ENCODE measurements at places on chromosomes 2 and 18. TPM values are rescaled to one million over a fixed set of nuclear protein-coding genes. Genes with fewer than 3 reads are reported as not detected.
A peak's percentile ranks its signal among the peaks of the same experiment; 100 is the strongest.

DNA sequence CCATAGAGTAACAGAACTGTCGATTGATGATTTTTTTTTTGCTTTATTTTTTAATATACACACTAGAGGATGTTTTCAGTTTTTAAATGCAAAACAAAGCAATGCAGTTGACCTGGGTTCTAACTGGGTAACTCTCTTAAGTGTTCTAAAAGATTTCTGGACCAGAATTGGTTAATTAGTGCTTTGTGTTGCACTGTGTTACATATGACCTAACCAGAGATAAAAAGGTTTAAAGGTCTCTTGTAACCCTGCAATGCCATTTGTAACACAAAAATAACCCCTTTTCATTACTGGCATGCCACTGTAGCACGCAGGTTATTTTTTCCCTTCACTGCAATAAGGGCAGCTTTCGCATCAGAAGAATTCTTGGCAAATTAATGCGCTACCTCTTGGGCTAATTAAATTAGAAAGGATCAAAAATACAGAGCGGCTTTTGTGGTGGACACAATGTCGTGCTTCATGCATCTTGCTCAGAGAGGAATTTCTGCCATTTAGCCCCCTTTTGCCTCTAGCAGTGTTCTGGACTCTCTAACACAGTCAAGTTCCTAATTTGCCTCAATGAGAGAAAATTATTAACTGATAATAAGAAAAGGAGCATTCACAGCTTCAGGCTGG is 250.8 kb upstream of the ZEB2 start:
- H3K4me3 ChIP-seq: no peak overlapping the region
- H3K4me1 ChIP-seq: no peaks in the 10 kb centered on the region
- H3K27ac ChIP-seq: no peak overlapping the region
- H3K36me3 ChIP-seq: no peaks in the 10 kb centered on the region
- DNase-seq: no peak
- H3K27me3 ChIP-seq: no peaks in the 10 kb centered on the region

DNA sequence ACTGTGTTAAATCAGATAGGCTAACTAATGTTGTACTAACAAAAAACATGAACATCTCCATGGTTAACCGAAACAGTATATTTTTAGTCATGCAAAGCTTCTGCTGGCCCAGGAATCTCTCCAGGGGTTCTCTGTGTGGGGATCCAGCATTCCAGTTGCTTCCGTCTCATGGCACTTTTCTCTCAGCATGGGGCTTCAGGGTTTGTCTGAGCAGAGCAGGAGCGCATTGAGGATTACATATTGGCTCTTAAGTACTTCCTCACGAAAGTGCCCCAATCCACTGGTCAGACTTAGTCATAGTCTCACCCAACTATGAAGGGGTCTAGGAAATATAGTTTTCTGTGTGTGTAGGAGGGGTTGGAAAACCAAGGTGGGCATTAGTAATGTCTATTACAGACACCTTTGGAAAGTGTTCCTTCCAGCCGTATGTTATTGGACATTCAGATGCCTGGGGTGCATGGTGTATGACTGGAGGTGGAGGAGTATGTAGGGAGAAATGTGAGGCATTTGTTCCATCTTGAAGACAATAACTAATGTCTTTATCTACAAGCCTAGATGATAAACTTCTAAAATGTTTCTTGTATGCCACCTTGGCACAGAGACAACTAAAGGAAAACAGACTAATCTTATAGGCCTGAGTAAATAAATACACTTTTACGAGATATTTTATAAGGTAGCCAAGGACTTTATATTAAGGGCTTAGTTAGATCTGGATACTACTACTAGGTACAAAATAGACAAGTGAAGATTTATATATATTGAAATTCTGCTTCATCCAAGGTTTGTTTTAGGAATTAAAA is 123.8 kb upstream of the ZEB2 start:
- H3K36me3 ChIP-seq: no peaks in the 10 kb centered on the region
- no peak overlapping the region for H3K27ac ChIP-seq
- H3K4me1 ChIP-seq: no peaks in the 10 kb centered on the region
- DNase-seq: no peak
- no peak overlapping the region for H3K4me3 ChIP-seq

DNA sequence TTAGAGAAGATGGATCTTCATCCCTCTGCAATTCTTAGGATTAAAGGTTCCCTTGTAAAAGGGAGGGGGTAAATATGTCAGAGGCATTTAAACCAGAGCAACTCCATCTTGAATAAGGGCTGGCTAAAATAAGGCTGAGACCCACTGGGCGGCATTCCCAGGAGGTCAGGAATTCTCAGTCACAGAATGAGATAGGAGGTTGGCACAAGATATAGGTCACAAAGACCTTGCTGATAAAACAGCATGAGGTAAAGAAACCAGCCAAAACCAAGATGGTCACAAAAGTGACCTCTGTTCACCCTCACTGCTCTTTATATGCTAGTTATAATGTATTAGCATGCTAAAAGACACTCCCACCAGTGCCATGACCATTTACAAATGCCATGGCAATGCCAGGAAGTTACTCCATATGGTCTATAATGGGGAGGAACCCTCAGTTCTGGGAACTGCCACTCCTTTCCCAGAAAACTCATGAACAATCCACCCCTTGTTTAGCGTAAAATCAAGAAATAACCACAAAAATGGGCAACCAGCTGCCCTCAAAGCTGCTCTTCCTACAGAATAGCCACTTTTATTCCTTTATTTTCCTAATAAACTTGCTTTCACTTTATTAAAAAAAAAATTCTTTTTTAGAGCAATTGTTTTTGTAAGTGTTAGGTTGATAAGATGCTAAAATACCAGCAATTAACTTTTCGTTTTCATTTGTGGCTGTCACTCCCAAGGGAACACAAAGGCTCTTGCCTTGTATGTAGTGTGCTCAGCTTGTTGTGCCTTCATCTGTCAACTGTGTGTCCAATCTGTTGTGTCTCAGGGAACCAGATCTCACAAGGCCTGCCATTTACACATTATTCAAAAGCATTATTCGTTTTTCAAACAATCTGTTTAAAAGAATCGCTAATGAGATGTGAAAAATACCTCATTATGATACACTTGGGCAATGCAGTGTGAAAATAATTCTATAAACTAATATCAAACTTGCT is 205.2 kb upstream of the RGPD4 start:
- no peaks in the 10 kb centered on the region for H3K27me3 ChIP-seq
- H3K27ac ChIP-seq: no peak overlapping the region
- DNase-seq: no peak
- no peaks in the 10 kb centered on the region for H3K4me1 ChIP-seq
- no peaks in the 10 kb centered on the region for H3K36me3 ChIP-seq
- no peak overlapping the region for H3K4me3 ChIP-seq

- no peak overlapping the region for H3K4me3 ChIP-seq
- DNase-seq: no peak
- H3K27ac ChIP-seq: no peak overlapping the region
- H3K4me1 ChIP-seq: no peaks in the 10 kb centered on the region
- peaks cover 20% of the 10 kb centered on the region for H3K27me3 ChIP-seq
- H3K36me3 ChIP-seq: no peaks in the 10 kb centered on the region
Observed at GRCh38 chr18:65751155-65752085, 608 bp downstream of the CDH7 start.

- H3K27me3 ChIP-seq: peaks cover 31% of the 10 kb centered on the region
- no peak overlapping the region for H3K4me3 ChIP-seq
- H3K4me1 ChIP-seq: peaks cover 2% of the 10 kb centered on the region
- H3K36me3 ChIP-seq: no peaks in the 10 kb centered on the region
Observed at GRCh38 chr2:239846789-239847676, 178.1 kb downstream of the NDUFA10 start.

DNA sequence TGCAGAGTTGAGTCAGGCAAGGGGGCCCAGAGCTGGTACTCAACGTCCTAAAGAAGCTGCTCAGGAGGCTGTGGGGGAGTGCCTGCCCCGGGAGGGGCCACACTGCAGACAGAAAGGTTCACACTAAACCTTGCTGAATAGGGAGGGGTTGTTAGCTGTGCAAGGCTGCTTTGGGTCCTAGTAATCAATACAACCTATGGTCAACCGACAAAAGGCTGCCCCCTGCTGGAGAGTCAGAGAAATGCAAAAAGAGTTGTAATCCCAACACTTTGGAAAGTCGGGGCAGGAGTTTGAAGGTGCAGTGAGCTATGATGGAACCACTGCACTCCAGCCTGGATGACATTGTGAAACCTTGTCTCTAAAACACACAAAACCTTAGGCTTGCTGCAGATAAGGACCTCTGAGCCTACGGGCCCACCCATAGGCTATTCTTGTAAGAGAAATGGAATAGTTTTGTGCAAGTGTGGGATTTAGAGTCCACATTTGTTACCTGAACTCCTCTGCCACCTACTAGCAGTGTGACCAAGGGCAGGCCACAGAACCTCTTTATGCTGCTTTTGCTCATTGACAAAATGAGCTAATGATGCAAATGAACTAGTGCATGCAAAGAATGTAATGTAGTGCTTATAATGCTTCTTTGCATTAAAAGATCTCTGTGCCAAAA is 81.5 kb downstream of the PRPF40A start:
- peak; percentile 62 for DNase-seq
- H3K4me1 ChIP-seq: no peaks in the 10 kb centered on the region
- no peaks in the 10 kb centered on the region for H3K27me3 ChIP-seq
- no peaks in the 10 kb centered on the region for H3K36me3 ChIP-seq
- no peak overlapping the region for H3K4me3 ChIP-seq

GRCh38 chr18:33673689-33674088 is 95.7 kb downstream of the ASXL3 start:
- no peaks in the 10 kb centered on the region for H3K27me3 ChIP-seq
- H3K4me1 ChIP-seq: no peaks in the 10 kb centered on the region
- H3K27ac ChIP-seq: no peak overlapping the region
- H3K4me3 ChIP-seq: no peak overlapping the region
- no peak for DNase-seq

GRCh38 chr2:63680455-63680854 is 91.7 kb downstream of the MDH1 start:
- H3K4me3 ChIP-seq: no peak overlapping the region
- H3K36me3 ChIP-seq: no peaks in the 10 kb centered on the region
- no peak for DNase-seq

DNA sequence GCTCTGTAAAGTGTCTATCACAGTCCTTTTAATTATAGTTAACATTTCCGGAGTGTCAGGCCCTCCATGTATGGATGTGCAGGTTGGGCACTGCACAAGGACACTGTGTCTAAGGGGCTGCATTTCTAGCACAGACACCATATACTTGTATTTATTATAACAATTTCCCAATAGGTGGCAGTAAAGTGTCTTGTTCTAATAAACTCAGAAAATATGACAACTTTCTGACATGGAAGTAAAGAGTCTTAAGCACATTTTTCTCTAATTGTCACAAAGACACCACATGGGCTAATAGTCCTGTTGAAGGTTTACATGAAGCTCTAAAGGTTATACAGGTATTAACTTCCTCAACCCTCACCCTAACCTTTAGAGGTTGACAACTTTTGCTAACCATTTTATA is 156.6 kb downstream of the DYSF start:
- peaks cover 2% of the 10 kb centered on the region for H3K4me1 ChIP-seq
- no peak overlapping the region for H3K27ac ChIP-seq
- peaks cover 6% of the 10 kb centered on the region for H3K27me3 ChIP-seq
- H3K36me3 ChIP-seq: no peaks in the 10 kb centered on the region
- H3K4me3 ChIP-seq: no peak overlapping the region

DNA sequence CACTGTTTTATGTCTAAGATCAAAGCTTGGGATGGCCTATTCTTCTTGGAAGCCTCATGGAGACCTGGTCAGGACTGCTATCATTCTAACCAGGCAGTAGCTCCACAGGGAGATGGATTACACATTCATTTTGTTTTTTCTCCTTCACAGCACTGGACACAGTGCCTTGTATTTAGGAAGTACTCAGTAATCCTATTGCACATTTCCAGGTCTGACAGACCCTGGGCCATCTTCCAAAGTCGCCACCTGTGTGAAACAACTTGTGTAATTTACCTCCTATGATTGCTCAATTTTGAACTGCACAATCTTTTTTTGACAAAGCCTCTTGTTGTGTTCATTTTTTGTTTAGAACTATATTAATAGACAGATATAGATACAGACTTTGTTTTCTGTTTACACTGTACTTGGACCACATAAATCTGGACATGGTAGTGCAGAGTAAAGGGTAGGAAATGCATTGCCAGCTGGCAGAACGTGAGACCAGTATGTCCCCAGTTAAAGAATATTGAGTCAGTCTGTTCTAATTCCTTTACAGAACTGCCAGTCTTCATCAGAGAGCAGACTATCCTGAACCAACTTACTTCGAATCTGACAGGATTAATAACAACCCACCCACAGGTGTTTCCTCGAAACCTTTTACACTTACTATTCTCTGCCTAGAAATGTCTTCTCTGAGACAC is 277.8 kb upstream of the CYRIA start:
- peaks cover 2% of the 10 kb centered on the region for H3K4me1 ChIP-seq
- no peaks in the 10 kb centered on the region for H3K36me3 ChIP-seq
- DNase-seq: no peak
- no peaks in the 10 kb centered on the region for H3K27me3 ChIP-seq
- no peak overlapping the region for H3K27ac ChIP-seq

GRCh38 chr2:88654714-88655113 is 27.4 kb upstream of the EIF2AK3 start:
- H3K27ac ChIP-seq: no peak overlapping the region
- peaks cover 4% of the 10 kb centered on the region for H3K4me1 ChIP-seq
- DNase-seq: no peak
- peaks cover 8% of the 10 kb centered on the region for H3K27me3 ChIP-seq
- H3K36me3 ChIP-seq: no peaks in the 10 kb centered on the region

- DNase-seq: no peak
- no peaks in the 10 kb centered on the region for H3K36me3 ChIP-seq
- H3K4me1 ChIP-seq: peaks cover 6% of the 10 kb centered on the region
- no peak overlapping the region for H3K4me3 ChIP-seq
- peaks cover 11% of the 10 kb centered on the region for H3K27me3 ChIP-seq
- H3K27ac ChIP-seq: no peak overlapping the region
Observed at GRCh38 chr2:203543898-203544328, 8.8 kb upstream of the RAPH1 start.

- no peak overlapping the region for H3K4me3 ChIP-seq
- peaks cover 4% of the 10 kb centered on the region for H3K27me3 ChIP-seq
- H3K27ac ChIP-seq: no peak overlapping the region
- H3K4me1 ChIP-seq: peaks cover 4% of the 10 kb centered on the region
- DNase-seq: no peak
- no peaks in the 10 kb centered on the region for H3K36me3 ChIP-seq
Observed at GRCh38 chr2:40360652-40361051, 91.2 kb downstream of the SLC8A1 start.

GRCh38 chr18:59328683-59329082 is 10.2 kb upstream of the CPLX4 start:
- peaks cover 38% of the 10 kb centered on the region for H3K36me3 ChIP-seq
- no peak for DNase-seq
- H3K27ac ChIP-seq: no peak overlapping the region
- no peaks in the 10 kb centered on the region for H3K4me1 ChIP-seq
- H3K27me3 ChIP-seq: no peaks in the 10 kb centered on the region

- no peak for DNase-seq
- H3K36me3 ChIP-seq: no peaks in the 10 kb centered on the region
- no peaks in the 10 kb centered on the region for H3K4me1 ChIP-seq
- no peaks in the 10 kb centered on the region for H3K27me3 ChIP-seq
- H3K27ac ChIP-seq: no peak overlapping the region
Observed at GRCh38 chr2:67936969-67937368, 125.8 kb downstream of the C1D start.

- H3K4me1 ChIP-seq: no peaks in the 10 kb centered on the region
- H3K4me3 ChIP-seq: no peak overlapping the region
- H3K27ac ChIP-seq: no peak overlapping the region
- no peak for DNase-seq
- peaks cover 30% of the 10 kb centered on the region for H3K36me3 ChIP-seq
Observed at GRCh38 chr2:239137898-239138283, 262.9 kb downstream of the HDAC4 start.

SERPINB2 gene
- total RNA-seq: 2.9 TPM

RAB6D gene
- total RNA-seq: not detected

APCDD1 gene
- not detected for total RNA-seq

ANKRD30BL gene
- total RNA-seq: not detected

RSAD2 gene
- total RNA-seq: 104 TPM

HMSD gene
- total RNA-seq: not detected

MSH6 gene
- 86.3 TPM for total RNA-seq

KHK gene
- 13.1 TPM for total RNA-seq

BBS5 gene
- 3.2 TPM for total RNA-seq

SCYGR4 gene
- total RNA-seq: not detected
